ENCODE measurements at places on chromosomes 7 and 10.

GRCh38 chr10:17831341-17831740 lies 22.2 kb downstream of the MRC1 start:
- DNase-seq: no peak

GRCh38 chr10:28997734-28998133 lies 291.1 kb upstream of the LYZL1 start:
- no peak for DNase-seq

- no peak for DNase-seq
Measured at GRCh38 chr10:32953277-32953927, 4.6 kb downstream of the ITGB1 start.

- DNase-seq: no peak
Measured at GRCh38 chr10:129602938-129603535, 136.0 kb downstream of the MGMT start.

DNA sequence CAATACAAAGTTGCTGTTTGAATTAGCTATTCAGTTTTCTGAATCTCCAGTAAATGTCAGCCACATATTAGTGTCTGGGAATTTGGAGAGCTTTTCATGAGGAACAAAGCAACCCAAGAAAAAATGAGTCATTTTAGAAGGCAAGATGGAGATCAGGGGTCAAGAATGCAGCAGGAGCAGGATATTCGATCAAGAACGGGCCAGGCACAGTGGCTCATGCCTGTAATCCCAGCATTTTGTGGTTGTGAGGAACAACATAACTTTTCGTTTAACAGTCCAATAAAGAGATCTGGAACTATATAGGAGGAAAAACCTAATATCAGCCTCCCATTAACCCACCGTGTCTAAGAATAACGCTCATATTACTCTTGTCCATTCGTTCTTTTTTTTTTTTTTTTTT lies 600.5 kb downstream of the MAGI2 start:
- no peak for DNase-seq

- DNase-seq: peak; percentile 69
Measured at GRCh38 chr10:133274751-133275683, 1.7 kb downstream of the ADAM8 start.

GRCh38 chr10:103818105-103818504 lies 37.3 kb downstream of the SH3PXD2A start:
- no peak for DNase-seq

DNA sequence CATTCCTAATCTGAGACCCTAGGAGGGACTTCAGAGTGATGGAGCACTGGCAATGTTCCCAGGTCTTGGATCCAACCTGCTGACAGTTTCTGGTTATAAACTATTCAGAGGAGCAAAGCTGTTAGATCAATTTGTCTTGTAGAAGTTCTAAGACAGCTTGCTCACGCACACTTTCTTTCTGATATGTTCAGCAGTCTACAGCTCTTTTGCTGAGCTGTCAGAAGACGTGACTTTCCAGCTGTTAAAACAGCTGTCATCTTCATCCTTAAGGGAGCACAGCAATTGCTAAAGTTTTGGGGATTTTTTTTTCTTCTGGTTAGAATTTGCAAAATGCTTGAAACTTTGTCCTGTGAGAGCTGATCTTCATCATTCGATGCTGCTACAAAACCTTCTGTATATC lies 823.1 kb downstream of the SORCS1 start:
- DNase-seq: no peak

- DNase-seq: no peak
Measured at GRCh38 chr7:151115836-151116418, 29.7 kb downstream of the AGAP3 start.

DNA sequence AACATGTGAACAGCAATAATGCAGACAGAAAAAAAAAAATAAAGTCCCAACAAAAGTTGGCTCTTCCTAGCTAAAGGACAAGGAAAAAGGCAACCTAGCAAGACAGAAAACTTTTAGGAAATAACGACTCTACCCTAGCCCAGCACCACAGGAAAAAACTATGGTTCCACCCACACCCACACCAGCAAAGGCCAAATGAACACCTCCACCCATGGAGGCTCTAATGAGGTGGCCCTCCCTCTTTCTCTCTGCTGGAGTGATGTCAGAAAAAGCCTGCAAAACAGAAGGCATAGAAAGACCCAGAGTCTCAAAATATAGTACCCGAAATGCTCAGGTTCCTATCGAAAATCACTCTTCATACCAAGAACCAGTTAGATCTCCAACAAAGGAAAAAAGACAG lies 28.4 kb downstream of the SYPL1 start:
- DNase-seq: no peak

DNA sequence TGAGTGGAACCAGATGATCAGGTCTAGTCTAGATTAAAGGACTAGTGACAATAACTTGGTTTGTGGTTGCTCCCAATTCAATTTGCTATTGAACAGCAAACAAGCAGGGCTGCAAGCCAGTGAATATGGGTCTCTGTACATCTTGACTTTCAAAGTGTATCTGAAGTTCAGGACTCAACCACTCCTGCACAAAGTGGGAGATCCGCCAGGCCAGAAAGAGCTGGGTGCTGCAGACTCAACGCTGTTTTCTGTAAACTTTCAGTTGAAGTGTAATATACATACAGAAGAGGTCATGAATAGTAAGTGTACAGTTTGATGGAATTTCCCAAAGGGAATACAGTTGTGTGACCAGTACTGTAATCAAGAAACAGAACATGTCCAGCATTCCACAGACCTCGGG lies 416.6 kb downstream of the RPS24 start:
- no peak for DNase-seq

GRCh38 chr10:87775766-87776165 lies 42.3 kb downstream of the ATAD1 start:
- DNase-seq: no peak

DNA sequence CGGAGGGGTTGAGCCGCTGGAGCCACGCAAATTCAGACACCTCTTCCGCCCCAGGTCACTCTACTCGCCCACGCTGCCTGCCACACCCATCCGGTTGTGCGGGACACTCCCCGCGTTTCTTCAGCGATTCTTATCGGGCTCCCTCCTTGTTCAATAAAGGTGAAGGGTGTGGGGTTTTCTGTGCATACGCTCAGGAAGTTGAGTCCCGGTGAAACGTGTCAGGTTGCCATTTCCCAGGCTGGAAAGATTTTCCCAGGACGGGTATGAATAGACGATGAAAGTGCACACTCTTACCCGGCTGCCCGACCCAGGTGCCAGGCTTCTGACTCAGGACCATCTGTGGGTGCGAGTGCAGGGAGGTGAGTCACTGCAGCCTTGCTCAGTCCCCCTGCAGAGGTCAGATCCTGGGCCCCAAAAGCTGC lies 22.0 kb downstream of the KLF6 start:
- no peak for DNase-seq

GRCh38 chr7:93747019-93747418 lies 143.5 kb downstream of the TFPI2 start:
- no peak for DNase-seq

GRCh38 chr7:25858525-25859411 lies 293.2 kb upstream of the NFE2L3 start:
- DNase-seq: peak; percentile 23

GRCh38 chr7:5435291-5436002 lies 11.8 kb upstream of the TNRC18 start:
- DNase-seq: no peak

DNA sequence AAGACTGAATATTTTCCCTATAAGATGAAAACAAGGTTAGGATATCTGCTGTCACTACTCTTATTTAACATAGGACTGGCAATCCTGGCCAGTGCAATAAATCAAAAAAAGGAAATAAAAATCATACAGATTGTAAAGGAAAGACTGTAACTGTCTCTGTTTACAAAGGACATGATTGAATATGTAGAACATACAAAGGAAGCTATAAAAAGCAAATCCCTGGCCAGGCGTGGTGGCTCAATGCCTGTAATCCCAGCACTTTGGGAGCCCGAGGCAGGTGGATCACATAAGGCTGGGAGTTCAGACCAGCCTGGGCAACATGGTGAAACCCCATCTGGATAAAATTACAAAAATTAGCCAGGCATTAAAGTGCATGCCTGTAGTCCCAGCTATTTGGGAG lies 15.8 kb downstream of the ZNF485 start:
- no peak for DNase-seq

DNA sequence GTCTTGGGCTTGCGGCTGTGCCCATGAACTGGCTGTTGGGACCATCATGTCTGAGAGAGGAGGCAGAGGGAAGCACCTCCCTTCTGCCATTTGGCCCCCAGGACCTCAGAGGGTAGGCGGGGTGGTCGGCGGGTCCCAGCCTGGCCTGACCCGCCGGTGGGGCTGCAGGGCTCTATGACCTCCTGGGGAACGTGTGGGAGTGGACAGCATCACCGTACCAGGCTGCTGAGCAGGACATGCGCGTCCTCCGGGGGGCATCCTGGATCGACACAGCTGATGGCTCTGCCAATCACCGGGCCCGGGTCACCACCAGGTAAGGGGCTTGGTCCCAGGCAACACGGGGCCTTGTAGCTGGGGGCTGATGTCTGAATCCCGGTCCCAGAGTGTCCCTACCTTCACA lies 14.1 kb downstream of the SUMF2 start:
- no peak for DNase-seq
